Vagina (tissue), 2 donors: ENCODE measurements at places on chromosomes 5 and 9. TPM values are rescaled to one million over a fixed set of nuclear protein-coding genes. Genes with fewer than 3 reads are reported as not detected.
A peak's percentile ranks its signal among the peaks of the same experiment; 100 is the strongest.

GRCh38 chr9:76725011-76725546 is 39.2 kb upstream of the PCA3 start:
- no peak for DNase-seq

DNA sequence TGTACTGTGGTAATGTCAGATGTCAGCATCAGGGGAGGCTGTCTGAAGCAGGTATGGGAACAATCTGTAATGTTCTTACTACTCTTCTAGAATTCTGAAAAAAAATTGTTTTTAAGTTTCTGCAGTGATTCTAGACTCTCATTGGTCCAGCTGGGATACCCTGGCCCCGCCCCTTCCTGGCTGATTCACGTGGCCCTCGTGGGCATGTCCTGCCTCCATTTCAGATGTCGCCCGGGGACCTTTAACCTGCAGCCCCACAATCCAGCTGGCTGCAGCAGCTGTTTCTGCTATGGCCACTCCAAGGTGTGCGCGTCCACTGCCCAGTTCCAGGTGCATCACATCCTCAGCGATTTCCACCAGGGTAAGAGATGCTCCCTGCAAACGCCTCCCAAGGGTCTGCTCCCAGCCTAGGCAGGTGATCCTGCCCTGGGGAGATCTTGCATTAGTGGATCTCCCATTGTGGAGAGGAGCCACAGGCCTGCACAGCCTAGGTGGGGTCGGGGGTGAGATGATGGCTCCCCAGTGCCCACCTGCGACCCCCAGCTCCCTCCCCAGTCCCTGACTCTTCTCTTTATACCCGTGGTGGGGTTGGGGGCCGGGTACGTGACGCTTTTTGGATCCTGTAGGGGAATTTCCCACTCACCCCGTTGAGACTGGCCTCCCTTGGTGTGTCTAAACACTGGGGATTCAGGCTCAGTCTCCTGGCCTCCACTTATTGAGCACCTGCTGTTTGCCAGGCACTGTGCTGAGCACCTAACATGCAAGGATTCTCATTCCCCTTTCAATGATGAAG is 36.5 kb downstream of the LAMC3 start:
- no peak for DNase-seq

DNA sequence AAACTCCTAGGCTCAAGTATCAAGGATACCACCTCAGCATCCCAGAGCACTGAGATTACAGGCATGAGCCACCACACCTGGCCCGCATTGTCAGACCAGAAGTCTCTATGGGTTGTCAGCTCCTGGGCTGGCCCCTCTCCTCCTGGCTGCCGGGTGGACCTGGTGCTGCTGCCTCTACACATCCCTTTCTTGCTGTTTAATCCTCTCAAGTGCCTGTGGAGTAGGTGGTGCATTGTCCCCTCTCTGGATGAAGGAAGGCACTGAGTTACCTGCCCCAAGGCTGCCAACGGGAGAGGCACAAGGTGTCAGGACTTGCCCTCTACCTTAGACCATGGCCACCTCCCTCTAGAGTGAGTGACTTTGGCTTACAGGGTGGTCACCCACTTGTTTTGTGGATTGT is 37.4 kb downstream of the PHF2 start:
- peak; percentile 79 for DNase-seq

MGAT4B gene
- total RNA-seq: 95.5 TPM

ORM2 gene
- total RNA-seq: not detected

IL3 gene
- total RNA-seq: not detected

ORM1 gene
- not detected for total RNA-seq

PCDHB7 gene
- 0.98 TPM for total RNA-seq
